ENCODE measurements at places on chromosomes 2 and 18.

DNA sequence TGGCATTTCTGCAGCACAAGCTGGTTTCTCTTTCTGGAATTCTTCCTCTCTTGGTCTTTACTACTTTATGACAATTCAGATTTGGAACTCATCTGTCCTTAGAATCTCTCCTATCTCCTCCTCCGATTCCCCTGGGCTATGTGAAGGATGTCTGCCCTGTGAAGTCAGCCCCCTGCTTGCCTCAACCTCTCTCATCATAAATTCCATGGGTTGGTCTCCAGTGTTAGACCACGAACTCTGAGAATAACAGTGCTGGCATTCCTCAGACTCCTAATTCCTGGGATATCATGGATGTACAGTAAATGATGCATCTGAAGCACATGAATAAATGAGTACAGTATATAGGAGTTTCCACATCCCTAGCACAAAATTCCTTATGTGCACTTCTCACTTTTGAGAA, 21.0 kb upstream of the CYRIA start:
- no peak for DNase-seq

- no peak for DNase-seq
Observed at GRCh38 chr2:10750610-10751009, 29.2 kb downstream of the ATP6V1C2 start.

- no peak for DNase-seq
Observed at GRCh38 chr2:219596954-219597551, 604 bp upstream of the STK11IP start.

DNA sequence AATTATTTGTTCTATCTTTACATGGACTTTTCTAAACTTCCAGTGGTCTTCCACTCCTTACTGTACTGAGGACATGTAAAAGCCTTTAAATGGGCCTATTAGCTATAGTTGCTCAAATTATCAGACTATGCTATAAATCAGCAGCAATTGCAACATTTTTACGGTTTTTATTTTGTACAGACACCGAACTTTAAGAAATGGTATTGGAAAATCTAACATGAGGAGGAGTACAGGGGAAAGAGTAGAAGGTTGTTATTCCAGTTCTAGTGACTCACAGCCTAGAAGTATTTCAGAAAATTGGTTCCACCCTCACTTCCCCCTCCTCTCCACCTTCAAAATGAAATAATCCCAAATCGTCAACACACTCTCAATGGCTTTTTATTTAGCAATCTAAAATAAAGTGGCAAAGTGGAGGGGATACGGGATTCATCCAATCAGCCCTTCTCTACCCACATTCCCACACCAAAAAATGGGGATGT, 1.1 kb downstream of the NCKAP1 start:
- DNase-seq, result peak; percentile 3

DNA sequence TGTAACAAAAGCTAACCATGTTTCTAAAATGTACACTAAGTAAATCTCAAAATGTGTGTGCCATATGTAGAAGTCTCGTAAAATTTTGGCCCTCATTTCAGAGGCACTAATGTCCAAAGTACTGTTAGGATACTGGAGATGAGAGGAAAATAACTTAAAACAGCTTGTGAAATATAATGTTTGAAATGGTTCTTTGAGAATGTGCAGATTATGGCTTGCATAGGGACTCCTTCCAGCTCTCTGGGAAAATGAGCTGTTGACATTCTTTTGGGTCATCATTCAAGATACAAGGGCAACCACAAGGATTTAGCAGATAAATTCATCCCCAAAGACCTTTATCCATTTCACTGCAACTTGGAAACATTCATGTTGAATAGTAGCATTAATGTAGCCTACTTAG, 38.1 kb upstream of the OTX1 start:
- peak; percentile 89 for DNase-seq

DNA sequence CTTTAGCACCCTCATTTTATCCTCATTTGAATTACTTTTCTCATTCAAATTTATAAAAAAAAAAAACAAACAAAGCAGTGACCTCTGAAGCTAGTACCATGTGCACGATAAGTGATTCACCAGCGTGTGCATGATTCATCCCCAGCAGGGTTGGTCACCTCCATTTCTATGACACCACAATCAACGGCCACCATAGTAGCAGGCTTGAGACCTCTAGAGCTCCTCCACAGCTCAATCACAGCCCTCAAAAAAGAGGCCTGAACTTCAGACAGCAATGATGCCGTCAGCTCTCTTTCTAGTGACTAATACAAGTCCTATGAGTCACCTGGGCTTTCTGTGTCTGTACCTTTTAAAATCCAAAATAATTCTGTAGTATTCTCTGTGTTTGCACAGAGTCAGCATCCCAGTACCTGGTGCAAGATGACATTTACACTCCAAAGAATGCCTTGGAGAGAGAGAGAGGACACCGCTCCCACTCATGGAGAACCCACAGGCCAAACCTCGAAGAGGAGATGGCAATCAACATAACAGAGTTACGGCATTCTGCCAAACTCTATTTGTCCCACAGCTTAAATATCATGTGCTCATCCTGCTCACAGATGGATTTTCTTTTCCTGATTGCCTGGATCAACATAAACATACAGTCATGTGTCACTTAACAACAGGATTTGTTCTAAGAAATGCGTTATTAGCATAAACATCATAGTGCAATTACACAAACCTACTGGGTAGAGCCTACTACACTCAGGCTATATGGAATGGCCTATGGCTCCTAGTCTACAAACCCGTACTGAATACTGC, 58.7 kb downstream of the L3MBTL4 start:
- DNase-seq, result no peak

- no peak for DNase-seq
Observed at GRCh38 chr2:85291425-85292023, 36.3 kb downstream of the TGOLN2 start.

DNA sequence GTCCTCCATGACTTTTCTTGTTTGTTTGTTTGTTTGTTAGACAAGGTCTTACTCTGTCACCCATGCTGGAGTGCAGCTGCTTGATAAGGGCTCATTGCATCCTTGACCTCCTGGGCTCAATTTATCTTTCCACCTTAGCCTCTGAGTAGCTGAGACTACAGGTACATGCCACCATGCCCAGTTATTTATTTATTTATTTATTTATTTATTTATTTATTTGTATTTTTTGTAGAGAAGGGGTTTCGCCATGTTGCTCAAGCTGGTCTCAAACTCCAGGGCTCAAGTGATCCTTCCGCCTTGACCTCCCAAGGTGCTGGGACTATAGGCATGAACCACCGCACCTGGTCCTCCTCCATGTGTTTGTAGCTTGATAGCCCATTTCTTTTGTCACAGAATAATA, 37.9 kb downstream of the NBEAL1 start:
- no peak for DNase-seq

DNA sequence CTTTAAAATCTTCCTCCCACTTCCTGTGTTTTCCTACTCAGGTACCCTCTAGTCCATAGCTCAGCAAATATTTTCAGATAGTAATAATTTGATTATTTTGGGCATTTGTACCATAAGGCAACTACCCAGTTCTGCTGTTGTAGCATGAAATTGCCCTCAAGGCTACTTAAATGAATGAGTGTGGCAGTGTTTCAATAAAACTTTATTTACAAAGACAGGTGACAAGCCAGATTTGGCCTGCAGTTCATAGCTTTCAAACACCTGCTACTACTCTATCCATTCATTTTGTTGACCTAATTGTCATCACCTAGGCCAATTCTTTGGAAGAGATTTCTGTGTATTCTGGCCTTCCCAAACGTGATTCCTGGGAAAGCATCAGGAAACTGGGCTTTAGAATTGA, 28.9 kb downstream of the NYAP2 start:
- no peak for DNase-seq
